Endothelial cell of umbilical vein (primary cell): ENCODE measurements at places on chromosomes 5 and 9. TPM values are rescaled to one million over a fixed set of nuclear protein-coding genes. Genes with fewer than 3 reads are reported as not detected.

Gene DOK3
- 5.3 and 8.1 TPM in 2 replicates for total RNA-seq

Gene C5orf58
- not detected in 2 replicates for total RNA-seq

Gene SLC6A19
- not detected in 2 replicates for total RNA-seq

Gene CTSV
- total RNA-seq, result 0.83 and 1.3 TPM in 2 replicates

Gene GFI1B
- not detected in 2 replicates for total RNA-seq

Gene TMEM174
- total RNA-seq, result not detected in 2 replicates

Gene GLRA1
- total RNA-seq, result not detected in 2 replicates

Gene MEF2C
- total RNA-seq, result 58.3 and 67.7 TPM in 2 replicates

Gene EXOSC3
- 38.0 and 39.1 TPM in 2 replicates for total RNA-seq

Gene SLCO4C1
- total RNA-seq, result not detected in 2 replicates

Gene TSLP
- total RNA-seq, result not detected in 2 replicates

Gene MCTP1
- total RNA-seq, result 203 and 307 TPM in 2 replicates

Gene PRUNE2
- 8.3 and 21.7 TPM in 2 replicates for total RNA-seq

Gene PCDHB10
- total RNA-seq, result 0.62 and 0.81 TPM in 2 replicates

Gene SLC4A9
- total RNA-seq, result not detected in 2 replicates

Gene SQSTM1
- total RNA-seq, result 316 and 346 TPM in 2 replicates

Gene ARID3C
- total RNA-seq, result not detected in 2 replicates
